ENCODE measurements at places on chromosomes 2 and 18.
A peak's percentile ranks its signal among the peaks of the same experiment; 100 is the strongest.

- no peak for DNase-seq
Measured at GRCh38 chr2:221521233-221521845, 50.8 kb downstream of the EPHA4 start.

DNA sequence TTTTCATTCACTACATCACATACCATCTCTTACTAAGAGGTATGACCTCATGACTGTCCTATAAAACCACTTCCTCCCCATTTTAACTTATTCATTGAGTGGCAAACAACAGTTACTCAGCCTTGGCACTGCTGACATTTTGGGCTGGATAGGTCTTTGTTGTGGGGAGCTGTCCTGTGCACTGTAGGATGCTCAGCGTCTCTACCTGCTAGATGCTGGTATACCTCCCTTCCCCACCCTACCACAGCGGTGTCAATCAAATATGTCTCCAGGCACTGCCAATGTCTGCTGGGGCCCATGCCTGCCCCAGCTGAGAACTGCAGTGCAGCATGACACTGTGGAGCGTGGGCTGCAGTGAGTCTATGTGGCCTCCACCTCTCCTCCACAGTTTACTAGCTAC, 76.3 kb upstream of the MGAT4A start:
- no peak for DNase-seq

DNA sequence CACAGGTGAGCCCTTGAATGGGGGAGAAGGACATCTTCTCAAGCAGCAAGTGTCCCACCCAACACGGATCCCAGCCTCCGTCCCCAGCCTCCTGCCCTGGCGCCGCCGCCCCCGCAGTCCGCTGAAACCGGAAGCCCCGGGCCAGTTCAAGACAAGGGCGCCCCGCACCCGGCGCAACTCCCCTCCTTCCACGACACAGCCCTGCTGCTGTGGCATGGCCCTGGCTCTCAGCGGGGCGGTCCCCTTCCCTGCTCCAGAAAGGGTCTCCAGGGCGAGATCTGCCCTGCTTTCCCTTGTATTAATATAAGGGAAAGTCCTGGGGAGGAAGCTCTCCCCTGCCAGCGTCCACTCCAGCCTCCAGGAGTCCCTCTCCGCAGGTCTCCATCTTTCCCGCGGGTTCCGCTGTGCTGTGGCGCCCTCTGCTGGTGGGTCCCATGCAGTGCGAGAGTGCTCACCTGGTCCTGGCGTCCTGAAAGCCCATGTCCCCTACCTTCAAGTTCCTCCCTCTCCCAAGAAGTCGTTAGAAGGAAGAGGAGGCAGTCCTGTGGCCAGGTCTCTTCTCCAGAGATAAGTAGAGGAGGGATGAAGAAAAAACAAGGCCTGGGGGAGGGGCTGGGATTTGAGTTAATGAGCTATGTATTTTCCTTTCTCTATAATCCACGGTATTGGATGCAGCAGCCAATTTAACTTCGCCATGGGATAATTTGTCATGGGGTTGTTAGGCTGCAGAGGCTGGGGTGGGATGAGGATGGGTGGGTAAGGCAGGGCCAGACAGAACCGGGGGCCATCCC, 176.0 kb downstream of the SMAD2 start:
- DNase-seq: peak; percentile 36

DNA sequence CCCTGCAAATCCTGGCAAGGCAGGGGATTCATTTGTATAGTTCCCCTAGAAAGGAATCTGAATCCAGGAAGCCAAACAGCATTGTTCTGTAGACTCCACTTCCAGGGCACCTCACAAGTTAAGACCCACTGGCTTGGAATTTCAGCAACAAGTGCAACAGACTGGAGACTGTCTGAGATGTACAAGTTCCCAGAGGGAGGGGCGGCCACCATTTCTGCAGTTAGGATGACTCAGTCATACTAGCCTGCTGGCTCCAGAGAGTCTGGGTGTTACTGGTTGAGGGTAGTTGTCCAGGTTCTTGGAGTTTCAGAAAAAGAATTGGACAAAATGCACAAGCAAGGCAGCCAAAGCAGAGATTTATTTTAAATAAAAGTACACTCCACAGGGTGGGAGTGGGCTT, 384.2 kb downstream of the DSC3 start:
- no peak for DNase-seq

DNA sequence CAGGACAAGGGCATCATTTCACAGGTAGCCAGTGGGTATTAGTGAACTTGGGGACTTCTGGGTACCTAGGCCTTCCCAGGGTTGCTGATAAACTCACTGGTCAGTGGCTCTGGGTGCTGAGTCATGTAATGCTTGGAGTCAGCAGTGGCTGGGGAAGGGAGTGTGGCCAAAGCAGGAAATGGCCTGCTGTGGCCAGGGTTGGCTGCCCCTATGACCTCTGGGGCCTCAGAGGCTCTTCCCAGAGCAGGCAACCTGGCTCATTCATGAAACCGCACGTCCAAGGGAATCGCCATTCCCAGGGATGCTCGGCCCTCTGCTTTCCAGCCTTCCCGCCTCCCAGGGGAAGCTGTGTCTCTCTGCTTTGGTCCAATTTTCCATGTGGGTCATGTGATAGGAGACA, 294.9 kb downstream of the DYSF start:
- DNase-seq: peak; percentile 93

DNA sequence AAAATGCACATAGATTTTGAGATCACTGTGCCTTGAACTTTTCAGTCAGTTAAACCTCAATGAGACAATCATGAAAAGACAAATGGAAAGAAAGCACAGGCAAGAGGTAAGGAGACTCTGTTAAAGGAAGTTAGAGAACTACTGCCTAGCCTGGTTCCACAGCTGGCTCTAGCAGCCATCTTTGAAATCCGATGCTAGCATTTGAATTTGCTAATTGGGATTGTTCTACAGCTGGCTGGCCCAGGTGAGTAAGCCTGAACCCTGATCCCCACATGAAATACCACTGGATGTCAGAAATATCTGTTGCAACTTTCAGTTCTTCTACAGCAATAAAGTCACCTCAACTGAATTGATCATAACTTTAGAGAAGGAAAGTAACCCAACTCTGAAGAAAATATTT, 315.2 kb upstream of the CHAC2 start:
- no peak for DNase-seq

DNA sequence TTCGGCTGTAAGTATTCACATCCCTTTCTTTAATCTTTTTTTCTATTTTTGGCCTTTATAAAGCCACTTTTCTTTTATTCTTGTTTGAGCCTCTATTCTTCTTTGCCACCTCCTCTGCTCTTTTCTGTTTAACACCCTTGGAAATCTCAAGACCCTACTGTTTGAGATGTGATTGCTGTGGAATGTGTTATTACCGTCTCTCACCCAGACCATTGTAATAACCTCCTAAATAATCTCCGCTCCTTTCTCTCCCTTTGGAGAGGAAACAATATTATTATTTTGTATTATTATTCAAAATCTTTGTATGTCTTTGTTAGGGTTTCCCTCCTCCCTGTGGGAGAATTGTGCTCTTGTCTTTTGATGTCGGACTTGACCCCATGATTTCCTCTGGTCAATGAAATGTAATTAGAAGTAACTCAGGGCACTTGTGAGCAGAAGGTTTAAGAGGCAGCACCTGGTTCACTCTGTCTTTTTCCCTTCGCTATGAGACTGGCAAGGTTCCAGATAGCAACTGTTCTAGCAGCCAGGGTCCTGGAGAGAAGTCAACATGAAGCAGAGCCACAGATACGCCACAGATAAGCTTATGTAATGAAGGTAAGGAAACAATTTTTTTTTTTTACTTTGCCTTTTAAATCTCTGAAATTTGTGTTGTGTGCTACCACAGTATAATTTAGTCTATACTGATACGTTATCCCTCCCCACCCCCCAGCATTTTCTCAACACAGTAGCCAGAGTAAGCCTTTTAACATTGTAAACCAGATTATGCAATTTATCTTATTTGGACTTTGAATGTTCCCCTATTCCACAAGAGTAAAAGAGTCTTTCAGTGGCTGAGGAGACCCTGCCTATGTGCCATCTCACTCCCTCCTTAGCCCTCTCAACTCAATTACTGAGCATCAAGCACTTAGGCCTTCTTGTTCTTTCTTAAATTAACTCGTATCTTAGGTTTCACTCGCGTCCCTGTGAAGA, 601.2 kb upstream of the ZNF804A start:
- no peak for DNase-seq

DNA sequence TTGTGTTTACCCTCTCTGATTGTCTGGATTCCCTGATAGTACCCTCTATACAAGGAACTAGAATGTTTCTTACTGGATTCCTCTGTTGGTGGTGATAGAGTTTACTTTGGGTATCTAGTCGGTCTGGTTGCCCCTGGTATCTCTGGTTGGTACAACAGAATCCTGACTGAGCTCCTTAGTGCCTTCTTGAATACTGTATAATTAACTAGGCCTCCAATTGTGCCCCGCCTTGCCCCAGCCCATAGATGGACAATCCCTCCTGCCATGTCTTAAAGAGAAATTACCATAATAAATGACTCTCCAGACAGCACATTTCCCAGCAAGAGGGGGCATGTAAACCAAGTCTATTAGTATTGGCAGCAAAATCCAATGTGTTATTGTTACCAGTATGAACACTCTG, 2.3 kb downstream of the SCN1A start:
- no peak for DNase-seq

DNA sequence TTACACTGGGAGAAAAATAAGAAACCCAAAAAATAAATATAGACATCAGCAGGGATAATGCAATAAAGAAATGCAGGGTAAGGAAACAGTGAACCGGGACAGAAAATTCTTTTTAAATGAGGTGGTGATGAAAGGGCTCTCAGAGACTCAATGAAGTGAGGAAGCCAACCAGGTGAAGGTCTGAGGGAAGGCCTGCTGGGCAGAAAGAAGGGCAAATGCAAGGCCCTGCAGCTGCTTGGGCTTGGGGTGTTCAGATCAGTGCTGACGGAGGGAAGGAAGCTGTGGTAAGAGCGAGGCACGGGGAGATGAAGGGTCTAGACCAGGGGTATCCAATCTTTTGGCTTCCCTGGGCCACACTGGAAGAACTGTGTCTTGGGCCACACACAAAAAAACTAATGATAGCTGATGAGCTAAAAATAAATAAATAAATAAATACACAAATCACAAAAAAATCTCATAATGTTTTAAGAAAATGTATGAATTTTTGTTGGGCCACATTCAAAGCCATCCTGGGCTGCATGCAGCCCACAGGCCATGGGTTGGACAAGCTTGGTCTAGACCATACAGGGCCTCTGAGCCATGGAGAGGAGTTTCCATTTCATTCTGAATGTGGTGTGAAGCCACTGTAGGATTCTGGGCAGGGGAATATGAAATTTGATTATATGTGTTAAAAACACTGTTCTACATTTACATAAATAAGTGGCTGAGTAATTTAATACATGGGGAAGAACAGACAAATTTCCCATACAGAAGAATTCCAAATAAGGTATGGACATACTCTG, 96.3 kb upstream of the DNMT3A start:
- peak; percentile 29 for DNase-seq

- DNase-seq: no peak
Measured at GRCh38 chr2:139477618-139478017, 697.4 kb upstream of the NXPH2 start.

DNA sequence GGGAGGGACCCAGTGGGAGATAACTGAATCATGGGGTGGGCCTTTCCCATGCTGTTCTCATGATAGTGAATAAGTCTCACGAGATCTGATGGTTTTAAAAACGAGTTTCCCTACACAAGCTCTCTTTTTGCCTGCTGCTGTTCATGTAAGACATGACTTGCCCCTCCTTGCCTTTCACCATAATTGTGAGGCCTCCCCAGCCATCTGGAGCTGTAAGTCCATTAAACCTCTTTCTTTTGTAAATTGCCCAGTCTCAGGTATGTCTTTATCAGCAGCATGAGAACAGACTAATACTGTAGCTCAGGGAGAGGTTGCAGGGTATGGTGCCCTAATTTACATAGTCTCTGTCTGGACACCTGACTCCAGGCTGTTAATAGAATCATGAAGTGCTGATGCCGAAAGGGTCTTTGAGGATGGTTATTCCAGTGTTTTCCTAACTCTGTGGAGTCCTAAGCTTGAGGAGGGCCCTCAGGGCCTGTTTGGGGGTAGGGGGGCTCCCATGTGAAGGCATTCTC, 343.2 kb downstream of the ALK start:
- DNase-seq: no peak

Measured in ACHN (cell line).